ENCODE measurements at places on chromosomes 13 and 19. TPM values are rescaled to one million over a fixed set of nuclear protein-coding genes. Genes with fewer than 3 reads are reported as not detected.

The INAFM1 gene
- not detected for total RNA-seq

The OVOL3 gene
- not detected for total RNA-seq

The ZNF534 gene
- not detected for total RNA-seq

The ZBTB32 gene
- total RNA-seq: not detected

The DKKL1 gene
- total RNA-seq: not detected

The ZNF146 gene
- total RNA-seq: 42.5 TPM

The FAAP24 gene
- total RNA-seq: 7.2 TPM
